ENCODE measurements at places on chromosomes 12 and 14.

DNA sequence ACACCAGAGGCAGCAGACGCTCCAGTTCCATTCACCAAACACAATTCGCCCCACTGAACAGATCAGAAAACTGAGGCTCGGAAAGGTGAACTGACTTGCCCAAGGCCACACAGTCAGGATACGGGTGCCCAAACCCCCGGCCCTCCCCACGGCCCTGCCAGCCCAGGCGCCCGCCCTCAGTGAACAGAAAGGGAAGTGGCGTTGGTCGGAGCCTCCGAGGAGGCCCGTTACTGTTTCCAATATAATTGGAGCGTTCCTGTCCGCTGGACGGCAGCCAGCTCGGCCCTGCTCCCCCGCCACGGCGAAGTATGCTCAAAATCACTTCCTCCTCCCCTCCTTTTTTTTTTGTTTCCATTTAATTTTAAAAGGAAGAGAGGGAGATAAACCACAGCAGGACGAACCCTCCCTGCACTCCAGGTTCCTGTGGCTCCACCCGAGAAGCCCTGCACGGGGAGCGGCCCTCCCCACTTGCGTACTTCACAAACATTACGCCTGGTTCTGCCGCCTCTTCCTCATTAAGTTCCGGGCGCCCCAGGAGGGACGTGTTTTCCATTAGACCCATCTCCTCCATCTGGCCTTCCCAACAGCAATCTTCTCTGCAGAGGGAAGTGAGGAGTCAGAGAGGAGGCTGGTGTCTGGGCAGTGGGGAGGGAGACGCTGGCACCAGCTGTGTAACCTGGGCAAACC is 61.1 kb downstream of the NCOR2 start:
- DNase-seq: no peak

- no peak for DNase-seq
Measured at GRCh38 chr12:65432651-65433050, 154.2 kb downstream of the MSRB3 start.

DNA sequence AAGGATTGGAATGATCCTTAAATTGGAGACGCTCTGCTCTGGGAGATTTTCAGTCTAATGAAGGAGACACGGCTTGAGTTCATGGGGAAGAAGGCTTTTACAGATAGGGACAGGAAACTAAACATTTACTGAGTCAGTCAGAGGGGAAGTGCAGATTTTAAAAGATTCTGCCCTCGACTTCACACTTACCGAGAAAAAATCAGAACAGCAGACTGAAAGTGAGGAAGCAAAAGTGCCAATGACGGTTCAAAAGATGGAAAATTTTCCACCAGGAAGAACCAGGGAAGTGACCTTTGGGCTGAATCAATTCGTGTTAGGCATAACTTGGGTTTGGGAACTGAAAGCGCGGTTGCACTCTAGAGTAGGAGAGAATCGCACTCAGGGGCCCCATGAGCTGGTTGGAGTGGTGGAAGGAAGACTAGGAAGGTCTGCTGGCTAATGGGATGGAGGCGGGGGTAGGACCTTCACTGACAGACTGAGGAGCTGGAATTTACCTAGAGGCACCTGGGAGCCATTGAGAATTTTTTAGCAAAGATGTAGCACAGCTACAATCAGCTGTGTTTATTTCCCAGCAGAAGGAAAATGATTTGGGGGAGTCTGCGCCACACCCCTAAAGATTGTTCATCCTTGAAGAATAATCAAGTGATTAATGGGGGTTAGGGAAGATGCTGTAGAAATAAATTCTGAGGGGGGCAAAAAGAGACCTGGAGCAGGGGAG is 1.2 kb downstream of the KCNK13 start:
- DNase-seq: no peak

DNA sequence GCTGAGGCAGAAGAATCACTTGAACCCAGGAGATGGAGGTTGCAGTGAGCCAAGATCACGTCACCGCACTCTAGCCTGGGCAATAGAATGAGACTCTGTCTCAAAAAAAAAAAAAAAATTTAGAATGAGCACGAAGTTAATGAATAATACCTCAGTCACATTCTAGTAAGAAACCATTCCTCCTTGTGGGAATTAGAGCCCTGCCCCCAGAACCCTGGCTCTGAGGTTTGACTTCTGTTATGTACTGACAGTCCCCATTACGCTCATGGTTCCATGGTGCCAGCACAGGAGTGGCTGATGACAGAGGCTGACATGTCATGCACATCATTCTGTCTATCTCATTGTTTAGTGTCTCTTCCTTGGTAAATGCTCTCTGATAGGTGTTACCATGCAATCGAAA is 132.6 kb upstream of the FGD4 start:
- no peak for DNase-seq

GRCh38 chr12:84692071-84692470 is 220.5 kb downstream of the SLC6A15 start:
- DNase-seq: no peak

DNA sequence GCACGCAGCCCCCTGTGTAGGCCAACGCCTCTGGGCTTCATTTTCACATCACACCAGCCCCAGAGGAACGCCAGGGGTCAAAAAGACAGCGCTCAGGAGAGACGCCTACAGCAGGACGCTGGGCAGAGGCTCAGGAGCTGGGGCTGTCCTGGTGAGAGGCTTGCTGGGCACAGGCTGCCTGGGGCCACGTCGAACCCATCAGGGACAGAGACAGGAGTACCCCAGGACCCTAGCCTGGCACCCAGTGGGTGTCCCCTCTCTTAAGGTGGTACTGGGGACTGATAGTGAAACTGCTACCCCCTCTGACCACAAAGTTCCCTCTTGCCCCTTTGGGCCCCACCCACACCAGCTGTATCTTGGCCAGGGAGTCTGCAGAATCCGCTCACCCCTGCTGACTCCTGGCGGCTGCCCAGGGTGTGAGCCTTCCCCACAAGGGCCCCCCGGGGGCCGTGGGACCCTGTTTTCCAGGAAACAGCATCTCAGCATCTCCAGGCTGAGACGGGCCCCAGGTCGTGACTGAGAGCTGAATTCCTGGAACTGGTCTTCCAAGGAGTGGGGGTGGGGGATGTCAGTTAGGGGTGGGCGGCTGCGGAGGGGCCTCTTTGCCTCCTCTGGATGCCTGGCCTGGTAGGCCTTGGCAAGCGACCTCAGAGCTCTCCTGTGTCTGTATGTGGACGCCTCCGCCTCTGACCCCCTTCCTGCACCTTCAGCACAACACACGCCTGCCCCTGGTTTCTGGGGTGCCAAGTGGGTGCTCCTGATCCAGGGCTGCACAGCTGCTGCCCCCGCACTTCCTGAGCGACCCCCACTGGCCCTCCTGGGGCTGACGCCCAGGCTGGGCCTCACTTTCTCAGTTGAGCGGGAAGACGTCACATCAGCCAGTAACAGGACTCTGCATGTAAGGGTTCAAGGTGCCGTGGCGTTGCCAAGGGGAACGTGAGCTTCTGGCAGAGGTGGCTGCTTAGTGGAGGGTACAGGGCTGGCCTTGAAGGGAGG is 321.9 kb upstream of the RTL1 start:
- no peak for DNase-seq

- DNase-seq: no peak
Measured at GRCh38 chr12:26126340-26127284, 1.8 kb upstream of the BHLHE41 start.

DNA sequence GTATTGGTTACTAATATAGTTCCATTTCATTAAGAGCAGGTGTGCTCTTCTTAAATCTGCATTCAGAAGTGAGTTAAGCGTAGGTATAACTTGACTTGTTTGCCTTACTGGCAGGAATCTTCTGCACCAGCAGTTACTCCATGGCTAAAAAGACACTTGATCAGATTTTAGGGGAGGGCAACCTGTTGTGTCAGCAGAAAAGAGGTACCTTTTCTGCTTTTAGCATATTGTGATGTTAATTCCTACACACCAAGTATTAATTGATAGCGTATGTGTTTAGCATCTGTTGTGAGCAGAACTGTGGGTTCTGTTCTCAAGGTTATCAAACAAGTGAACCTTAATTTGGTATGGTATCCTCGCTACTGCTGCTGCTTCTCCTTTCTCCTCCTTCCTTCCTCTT is 38.3 kb downstream of the TTLL5 start:
- no peak for DNase-seq

GRCh38 chr14:75831455-75831854 is 150.3 kb downstream of the TGFB3 start:
- no peak for DNase-seq

DNA sequence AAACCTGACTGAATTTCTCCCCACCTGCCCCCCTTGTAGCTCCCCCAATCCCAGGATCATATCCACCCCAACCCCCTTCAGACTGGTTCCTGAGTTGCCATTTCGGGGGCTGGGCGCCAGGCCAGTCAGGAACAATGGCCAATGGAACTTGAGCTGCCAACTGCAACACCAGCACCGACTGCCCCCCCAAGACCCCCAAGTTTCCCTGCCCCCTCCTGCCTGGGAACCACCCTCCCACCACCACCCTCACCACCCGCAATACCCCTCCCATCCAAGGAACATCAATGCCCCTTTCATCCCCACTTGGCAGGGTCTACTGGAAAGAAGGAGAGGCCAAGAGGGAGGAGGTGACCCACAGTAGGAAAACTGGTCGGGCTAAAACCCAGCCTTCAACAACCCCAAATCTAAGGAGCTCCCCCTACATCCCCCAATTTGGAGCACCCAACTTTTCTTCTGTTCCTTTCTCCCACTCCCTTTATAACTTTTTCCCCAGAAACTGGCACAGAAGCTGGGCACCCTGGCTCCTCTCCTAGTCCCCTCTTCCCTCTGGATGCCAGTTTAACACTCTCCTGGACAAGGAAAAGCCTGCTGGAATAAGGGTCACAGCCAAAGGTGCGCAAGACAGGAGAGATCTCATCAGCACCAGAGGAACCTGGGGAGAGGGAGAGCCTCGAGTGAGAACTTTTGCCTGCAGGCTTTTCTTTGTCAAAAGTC is 1.6 kb upstream of the NDRG2 start:
- DNase-seq: no peak

DNA sequence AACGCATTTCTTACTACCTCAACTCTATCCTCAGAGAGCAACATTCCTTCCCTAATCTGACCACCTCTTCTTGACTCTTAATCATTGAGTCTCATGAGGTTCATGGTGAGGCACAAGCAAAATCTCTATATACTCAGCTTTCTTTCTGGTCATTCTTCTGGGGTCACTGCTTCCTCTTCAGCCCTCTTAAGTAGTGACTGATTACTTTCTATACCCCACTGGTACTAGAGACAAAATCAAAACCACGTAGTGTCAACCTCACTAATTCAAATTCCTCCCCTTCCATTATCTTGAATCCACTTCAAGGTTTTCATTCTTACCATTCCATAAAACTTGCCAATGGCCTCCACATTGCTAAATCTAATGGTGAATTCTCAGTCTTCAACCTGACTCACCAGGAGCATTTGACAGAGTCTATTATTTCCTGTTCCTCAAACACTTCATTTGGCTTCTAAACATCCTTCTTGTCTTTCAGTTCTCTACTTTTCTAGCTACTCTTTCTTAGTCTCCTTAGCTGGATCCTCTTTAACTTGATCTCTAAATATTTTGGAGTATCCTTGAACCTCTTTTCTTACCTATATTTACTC is 6.8 kb downstream of the WDHD1 start:
- DNase-seq: no peak

GRCh38 chr12:108622421-108622820 is 11.3 kb downstream of the SELPLG start:
- DNase-seq: no peak

GRCh38 chr14:26293909-26294308 is 303.9 kb downstream of the NOVA1 start:
- DNase-seq: no peak

DNA sequence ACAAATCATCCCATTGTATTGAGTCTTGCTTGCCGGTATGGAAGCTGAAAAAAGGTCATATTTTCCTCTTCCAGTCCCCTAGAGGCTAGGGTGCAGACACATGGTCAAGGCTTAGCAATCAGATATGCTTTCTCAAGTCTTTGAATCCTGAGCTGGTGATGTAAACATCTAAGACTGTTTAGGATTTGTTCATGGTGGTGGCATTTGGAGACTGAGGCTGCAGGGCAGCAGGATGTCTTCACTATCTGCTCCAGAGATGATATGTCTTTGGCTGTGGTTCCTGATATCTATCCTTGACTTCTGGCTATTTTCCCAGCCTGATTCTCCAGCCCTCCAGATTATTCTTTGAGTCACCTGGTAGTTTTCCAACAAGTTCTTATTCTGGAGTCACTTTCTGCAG is 50.5 kb upstream of the DACT1 start:
- DNase-seq: no peak

Measured in NCI-H1436 treated with DMSO at 0.1 percent for 48 hours (cell line).